Suprapubic skin (tissue), 4 donors: ENCODE measurements at places on chromosomes 5 and 9. TPM values are rescaled to one million over a fixed set of nuclear protein-coding genes. Genes with fewer than 3 reads are reported as not detected.
A peak's percentile ranks its signal among the peaks of the same experiment; 100 is the strongest.

DNA sequence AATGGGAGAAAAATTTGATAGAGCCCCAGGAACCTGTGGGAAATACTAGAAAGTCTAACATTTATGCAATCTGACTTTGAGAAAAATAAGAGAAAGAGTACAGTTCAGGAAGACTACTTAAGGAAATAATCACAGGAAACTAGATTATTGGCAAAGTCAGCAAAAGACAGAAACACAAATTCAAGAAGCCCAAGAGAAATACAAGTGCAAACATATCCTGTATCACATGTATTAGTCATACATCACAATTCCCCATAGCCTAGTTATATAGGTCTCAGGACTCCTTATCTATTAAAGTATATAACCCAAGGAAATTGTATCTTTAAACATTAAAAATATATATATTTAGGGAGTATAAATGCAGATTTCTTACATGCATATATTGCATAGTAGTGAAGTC lies 100.8 kb downstream of the HOMER1 start:
- no peak for DNase-seq

DNA sequence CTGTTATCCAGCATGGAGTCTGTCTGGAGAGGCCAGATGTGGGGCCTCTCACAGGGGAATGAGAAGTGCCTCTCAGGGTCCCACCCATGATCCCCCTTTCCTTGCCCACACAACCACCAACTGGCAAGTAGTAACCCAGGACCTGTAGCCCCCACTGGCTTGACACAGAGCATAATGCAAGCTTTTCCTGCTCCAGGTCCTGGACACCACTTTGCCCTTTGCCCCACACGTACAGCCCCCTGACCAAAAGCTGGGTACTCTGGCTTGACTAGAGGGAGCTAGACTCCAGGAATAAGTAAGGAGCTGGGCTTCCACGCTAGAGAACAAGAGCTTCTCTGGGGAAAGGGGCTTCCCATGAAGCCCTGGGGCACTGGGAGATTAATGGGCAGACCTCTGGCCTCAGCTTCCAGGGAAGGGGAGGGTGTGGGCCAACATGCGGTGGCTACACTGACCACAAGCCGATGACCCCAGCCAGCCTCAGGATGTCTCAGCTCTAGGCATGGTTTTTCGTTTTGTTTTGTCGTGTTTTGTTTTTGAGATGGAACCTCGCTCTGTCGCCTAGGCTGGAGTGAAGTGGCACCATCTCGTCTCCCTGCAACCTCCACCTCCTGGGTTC lies 109.5 kb downstream of the C9orf50 start:
- DNase-seq: no peak

DNA sequence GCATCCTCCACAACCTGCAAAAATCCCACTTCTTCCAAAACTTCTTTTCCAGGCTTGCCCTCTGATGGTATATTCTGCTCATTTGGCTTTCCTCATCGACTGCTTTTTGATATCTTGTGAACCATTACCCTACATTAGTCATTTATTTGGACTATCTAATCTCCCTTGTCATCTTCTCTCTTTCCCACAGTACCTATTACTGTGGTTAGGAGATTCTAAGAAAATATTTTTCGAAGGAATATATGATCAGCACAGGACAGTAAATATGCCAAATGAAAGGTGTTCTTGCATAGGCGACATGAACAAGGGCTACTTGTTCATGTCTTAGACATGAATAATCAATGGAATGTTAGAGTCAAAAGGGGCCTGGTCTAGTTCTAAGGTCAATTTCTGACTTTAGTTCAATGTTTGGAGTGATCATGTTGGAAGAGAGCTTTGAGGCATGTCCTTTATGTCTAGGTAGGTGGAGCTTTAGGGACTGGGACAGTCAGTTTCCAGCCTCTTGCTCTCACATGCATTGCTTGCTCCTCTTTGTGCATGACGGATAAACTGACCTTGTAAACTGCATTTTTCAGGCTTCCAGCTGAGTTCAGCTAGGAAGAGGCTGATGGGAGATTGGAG lies 243.4 kb upstream of the RPS23 start:
- DNase-seq: no peak

DNA sequence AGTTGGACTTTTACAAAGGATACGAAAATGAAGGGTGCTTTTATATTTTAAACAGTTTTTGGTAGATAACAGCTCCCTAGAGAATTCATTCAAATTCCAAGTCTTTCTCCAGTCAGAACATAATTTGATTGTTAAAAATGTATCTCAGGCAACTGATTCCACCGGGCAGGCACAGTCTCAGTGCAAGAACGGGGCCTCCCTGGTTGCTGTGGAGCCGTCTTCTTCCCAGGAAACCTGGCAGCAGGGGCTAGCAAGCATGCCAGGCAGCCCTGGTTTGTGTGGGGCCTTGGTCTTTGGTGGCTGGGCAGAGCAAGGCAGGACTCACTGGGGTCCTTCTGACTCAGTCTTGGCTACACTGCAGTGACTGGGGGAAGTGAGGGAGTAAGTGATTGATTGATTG lies 143.5 kb downstream of the NXNL2 start:
- DNase-seq: no peak

- DNase-seq: no peak
Measured at GRCh38 chr5:14816999-14817761, 54.4 kb downstream of the ANKH start.

- DNase-seq: no peak
Measured at GRCh38 chr5:36029914-36030313, 36.8 kb downstream of the UGT3A2 start.

- no peak for DNase-seq
Measured at GRCh38 chr5:95738072-95738471, 6.9 kb downstream of the RHOBTB3 start.

- DNase-seq: no peak
Measured at GRCh38 chr5:79143684-79144379, 32.2 kb downstream of the BHMT start.

DNA sequence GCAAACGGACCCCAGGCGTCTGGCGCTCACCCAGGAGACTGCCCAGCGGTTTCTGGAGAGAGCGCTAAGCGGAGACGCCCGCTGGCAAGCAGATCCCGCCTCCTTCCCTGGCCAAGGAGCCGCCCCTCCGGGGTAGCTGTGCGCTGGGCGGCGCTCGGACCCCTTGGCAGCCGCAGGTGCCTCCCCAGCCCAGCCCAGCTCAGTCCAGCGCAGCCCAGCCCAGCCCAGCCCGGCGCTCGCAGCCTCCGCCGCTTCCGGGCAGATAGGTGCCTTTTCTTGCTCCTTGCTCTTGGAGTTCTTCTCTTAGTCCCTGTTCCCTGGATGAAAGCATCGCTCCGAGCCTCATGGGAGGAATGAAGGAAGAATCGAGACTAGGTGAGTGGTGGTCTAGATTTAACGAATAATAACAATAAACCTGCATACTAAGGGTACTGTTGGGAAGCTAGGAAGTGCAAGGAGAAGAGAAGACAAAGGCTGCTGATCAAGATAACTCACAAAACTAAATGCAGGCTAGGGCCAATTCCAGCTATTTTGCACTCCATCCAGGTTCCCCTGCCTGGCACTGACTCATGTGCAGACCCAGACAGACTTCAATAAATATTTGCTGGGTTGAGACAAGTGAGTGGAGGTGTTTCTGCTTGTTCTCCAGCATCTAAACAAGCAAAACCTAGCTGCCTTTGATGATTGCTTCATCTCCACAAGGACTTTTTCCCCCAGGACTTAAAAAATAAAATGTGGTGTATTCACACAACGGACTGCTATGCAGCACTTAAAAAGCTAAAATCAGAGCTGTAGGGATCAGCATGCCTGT lies at the start of gene STK32A:
Gene STK32A (plus strand): TSS at position 202 of the 811 bp plus-strand sequence. CDS start 4,609 bp downstream, outside the sequence.
- DNase-seq: peak; percentile 75

DNA sequence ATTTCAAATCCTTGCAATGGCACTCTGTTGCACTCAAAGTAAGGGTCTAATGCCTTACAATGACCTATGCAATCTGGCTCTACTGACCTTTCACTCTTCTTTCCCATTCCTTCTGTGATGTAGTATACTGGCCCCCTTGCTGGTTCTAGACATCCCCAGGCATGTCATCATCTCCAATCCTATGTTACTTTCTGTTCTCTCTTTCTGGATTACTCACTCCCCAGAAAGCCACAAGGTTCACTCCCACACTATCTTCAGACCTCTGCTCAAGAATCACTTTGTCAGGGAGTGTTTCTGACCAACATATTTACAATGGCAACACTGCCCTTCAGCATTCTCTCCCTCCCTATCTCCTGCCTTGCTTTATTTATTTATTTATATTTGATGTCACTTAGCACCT lies 802.2 kb upstream of the WWC1 start:
- DNase-seq: no peak

Gene TRAF1
- total RNA-seq: 9.6 TPM

Gene RNF130
- total RNA-seq: 28.5 TPM

Gene PCDHA11
- not detected for total RNA-seq

Gene CNTRL
- total RNA-seq: 16.0 TPM

Gene ZNF474
- total RNA-seq: not detected

Gene SPINK6
- 2.3 TPM for total RNA-seq

Gene BTNL8
- 0.79 TPM for total RNA-seq

Gene RETREG1
- total RNA-seq: 47.3 TPM
